ENCODE measurements at places on chromosomes 13 and 19. TPM values are rescaled to one million over a fixed set of nuclear protein-coding genes. Genes with fewer than 3 reads are reported as not detected.

The OCEL1 gene
- 3.9 TPM for total RNA-seq

DNA sequence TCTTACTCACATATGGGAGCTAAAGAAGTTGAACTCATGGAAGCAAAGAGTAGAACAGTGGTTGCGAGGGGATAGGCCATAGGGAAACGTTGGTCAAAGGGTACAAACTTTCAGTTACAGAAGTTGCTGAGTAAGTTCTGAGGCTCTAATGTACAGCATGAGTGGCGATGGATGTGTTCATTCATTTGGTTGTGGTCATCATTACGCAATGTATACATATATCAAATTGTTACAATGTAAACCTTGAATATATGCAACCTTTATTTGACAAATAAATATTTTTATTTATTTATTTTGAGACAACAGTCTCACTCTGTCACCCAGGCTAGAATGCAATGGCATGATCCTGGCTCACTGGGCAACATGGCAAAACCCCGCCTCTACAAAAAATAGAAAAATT, 38.7 kb downstream of the ZIC5 start:
- no peak for DNase-seq

DNA sequence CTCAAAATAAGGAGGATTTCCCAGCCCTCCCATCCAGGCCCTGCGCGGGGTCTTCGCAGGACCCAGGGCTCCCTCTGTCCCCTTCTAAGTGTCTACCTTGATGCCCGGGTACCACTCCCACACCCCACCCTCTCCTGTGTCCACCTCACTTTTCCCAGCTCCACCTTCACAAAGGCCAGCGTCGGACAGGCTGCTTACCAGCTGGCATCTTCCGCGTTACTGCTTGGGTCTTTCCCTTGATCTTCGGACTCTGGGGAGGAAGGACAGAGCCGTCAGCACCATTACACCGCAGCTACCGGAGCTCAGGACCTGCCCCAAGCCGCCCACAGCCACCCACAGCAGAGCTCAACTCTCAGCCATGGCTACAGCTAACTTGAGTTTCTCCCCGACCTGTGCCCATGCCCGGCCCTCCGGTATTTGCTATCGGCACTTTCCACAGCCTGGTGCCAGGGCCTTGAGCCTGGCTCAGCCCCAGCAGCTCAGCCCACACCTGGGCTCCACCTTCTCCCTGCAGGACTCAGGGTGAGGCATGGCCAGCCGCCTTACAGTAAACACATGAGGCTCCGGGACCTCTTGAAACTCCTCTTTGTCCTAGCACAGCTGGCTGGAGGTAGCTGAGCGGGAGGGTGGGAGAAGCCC, 3.8 kb downstream of the C13orf46 start:
- no peak for DNase-seq

DNA sequence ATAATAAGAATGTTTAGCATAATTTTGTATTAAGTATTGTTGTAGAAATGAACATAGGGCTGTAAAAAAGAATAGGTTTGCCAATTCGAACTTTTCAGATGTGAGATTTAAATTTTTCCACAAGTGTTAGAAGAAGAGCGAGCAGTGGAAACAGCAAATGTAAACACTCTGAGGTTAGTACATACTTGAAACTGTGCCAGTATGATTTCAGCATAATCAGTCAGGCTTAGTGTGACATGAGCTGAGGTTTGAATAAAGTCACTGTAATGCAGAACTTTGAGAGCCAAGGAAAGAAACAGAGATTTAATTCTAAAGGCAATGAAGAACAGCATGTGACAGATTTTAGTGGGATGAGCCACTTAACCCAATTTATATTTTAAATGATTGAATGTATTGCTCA, 2166.4 kb downstream of the PCDH9 start:
- DNase-seq = peak; percentile 30

DNA sequence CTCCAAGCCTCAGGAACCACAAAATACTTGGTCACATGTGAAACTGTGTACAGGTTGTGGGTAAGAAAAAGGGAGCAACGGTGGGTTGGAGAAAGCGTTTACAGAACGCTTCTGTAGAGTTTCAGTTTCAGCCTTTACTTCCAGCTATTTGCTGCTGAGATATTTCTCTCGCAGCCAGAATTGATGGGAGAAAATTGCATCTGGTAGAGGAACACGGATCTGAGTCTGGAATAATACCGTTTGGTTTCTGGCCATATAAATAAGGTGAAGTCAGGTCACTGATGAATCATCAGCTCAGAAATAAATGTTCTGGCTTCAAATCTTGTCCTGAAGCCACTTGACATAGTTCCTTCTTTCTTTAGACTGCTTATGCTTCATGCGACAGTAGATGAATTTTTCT, 20.3 kb upstream of the RFC3 start:
- peak; percentile 45 for DNase-seq

DNA sequence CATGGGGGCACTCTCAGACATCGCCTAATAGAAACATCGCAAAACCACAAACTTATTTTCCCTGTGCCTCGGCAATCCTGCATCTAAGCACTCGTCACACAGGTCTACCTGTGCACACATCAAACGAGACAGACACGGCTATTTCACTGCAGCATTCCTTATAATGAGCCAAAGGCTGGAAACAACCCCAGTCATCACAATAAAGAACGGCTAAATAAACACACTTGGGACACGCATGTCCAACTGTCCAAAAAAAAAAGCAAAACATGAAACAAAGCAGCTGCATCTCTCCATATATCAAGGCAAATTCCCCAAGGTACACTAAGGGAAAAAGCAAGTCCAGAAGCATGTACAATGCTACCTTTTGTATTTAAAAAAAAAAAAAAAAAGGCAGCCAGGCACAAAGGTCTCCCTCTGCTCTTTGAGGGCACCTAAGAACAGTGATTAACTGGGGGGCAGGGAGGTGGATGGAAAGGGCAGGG, 27.2 kb upstream of the CCNP start:
- no peak for DNase-seq

Measured in fibroblast of the aortic adventitia (primary cell).